ENCODE measurements at places on chromosomes 4 and X. TPM values are rescaled to one million over a fixed set of nuclear protein-coding genes. Genes with fewer than 3 reads are reported as not detected.

- H3K27me3 ChIP-seq, result no peaks in the 10 kb centered on the region
- H3K27ac ChIP-seq, result no peak overlapping the region
- peaks cover 36% of the 10 kb centered on the region for H3K36me3 ChIP-seq
- no peak for DNase-seq
- no peak overlapping the region for H3K4me3 ChIP-seq
Measured at GRCh38 chrX:2226906-2227656, 273.7 kb downstream of the DHRSX start.

- peaks cover 2% of the 10 kb centered on the region for H3K4me1 ChIP-seq
- no peak for DNase-seq
- no peaks in the 10 kb centered on the region for H3K36me3 ChIP-seq
- no peak overlapping the region for H3K4me3 ChIP-seq
Measured at GRCh38 chr4:53706422-53707032, 115.2 kb upstream of the LNX1 start.

- no peaks in the 10 kb centered on the region for H3K36me3 ChIP-seq
- H3K27ac ChIP-seq, result no peak overlapping the region
- H3K27me3 ChIP-seq, result no peaks in the 10 kb centered on the region
- DNase-seq, result no peak
- H3K4me3 ChIP-seq, result no peak overlapping the region
- no peaks in the 10 kb centered on the region for H3K4me1 ChIP-seq
Measured at GRCh38 chrX:100244681-100245080, 165.4 kb downstream of the PCDH19 start.

DNA sequence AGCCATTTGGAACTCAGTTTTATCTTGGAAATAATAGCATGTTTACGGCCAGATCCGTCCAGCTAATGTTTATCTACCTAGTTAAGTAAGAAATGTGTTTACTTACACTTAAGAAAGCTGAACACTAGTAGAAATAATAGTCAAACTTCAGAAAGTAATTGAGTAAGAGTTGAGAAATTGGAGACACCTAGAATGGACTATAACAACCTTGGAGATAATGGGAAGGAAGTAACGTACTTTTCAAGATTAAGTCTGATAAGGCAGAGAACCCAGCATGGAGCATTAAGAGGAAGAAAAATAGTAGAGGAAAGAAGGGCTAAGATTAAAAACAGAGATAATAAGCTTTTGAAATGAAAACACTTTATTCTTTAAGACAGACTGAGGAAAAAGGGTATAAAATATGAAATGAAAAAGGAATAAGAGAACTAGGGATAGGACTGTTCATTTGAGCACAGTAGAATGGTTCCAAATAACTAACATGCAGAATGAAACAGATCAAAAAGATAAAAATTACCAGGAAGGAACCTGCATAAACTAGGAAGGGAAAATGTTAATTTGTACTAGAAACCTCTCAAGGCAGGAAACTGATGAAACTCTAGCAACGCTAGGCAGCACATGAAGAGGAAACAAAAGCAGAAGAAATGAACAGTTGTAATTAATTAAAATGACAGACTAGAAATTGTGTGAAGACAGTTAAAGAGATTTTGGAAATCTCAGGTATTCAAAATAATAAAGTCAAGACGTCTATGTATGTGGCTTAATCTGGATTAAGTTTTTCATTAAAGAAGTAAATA lies 71.7 kb downstream of the FBXW7 start:
- no peaks in the 10 kb centered on the region for H3K27me3 ChIP-seq
- peaks cover 22% of the 10 kb centered on the region for H3K36me3 ChIP-seq
- H3K4me3 ChIP-seq, result no peak overlapping the region
- DNase-seq, result no peak
- H3K27ac ChIP-seq, result peak overlapping the region; percentile 70

DNA sequence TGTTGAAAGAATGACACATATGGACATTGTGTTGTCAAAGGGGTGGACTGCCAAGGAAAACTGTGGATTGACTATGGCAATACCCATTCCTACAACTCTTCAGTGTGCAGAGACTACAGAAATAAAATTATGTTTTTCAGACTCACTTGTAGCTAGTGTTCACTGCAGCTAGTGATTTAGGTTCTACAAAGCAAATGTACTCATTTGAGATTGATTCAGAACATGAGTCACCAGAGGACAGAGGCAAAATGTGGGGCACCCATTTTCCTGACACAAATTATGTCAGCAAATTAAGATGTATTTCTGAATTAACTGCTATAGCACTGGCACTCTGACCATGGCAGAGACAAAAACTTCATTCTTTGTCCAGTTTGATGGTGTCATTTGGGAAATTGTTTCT lies 40.7 kb downstream of the SPCS3 start:
- DNase-seq, result no peak
- H3K4me1 ChIP-seq, result peaks cover 7% of the 10 kb centered on the region
- H3K27me3 ChIP-seq, result no peaks in the 10 kb centered on the region
- no peak overlapping the region for H3K27ac ChIP-seq
- no peaks in the 10 kb centered on the region for H3K36me3 ChIP-seq

GRCh38 chr4:855880-856224 lies 29.9 kb upstream of the CPLX1 start:
- peaks cover 14% of the 10 kb centered on the region for H3K4me1 ChIP-seq
- peak overlapping the region; percentile 84 for H3K27ac ChIP-seq
- no peak for DNase-seq
- peaks cover 71% of the 10 kb centered on the region for H3K36me3 ChIP-seq
- H3K4me3 ChIP-seq, result no peak overlapping the region

GRCh38 chrX:47571215-47571614 lies 10.2 kb downstream of the ARAF start:
- DNase-seq, result no peak
- H3K36me3 ChIP-seq, result peaks cover 38% of the 10 kb centered on the region
- peaks cover 6% of the 10 kb centered on the region for H3K4me1 ChIP-seq

DNA sequence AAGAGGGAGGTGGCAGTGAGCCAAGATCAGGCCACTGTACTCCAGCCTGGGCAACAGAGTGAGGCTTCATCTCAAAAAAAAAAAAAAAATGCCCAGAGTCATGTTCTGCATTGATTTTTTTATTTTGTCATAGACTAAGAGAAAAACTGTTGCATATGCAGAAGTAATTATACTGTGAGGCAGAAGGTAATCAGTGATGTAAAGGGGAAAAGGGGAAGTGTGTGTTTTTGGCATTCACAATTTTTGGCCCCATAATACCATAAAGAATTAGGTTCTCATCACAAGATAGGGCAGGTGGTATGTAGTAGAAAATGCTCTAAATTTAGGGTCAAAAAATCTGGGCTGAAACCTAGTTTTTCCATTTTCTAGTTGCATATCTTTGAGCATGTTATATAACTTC lies 47.3 kb upstream of the GAB1 start:
- no peak for DNase-seq
- H3K4me3 ChIP-seq, result no peak overlapping the region
- peaks cover 3% of the 10 kb centered on the region for H3K27me3 ChIP-seq
- H3K4me1 ChIP-seq, result no peaks in the 10 kb centered on the region
- H3K27ac ChIP-seq, result no peak overlapping the region
- no peaks in the 10 kb centered on the region for H3K36me3 ChIP-seq

- peaks cover 13% of the 10 kb centered on the region for H3K4me1 ChIP-seq
- H3K4me3 ChIP-seq, result peak overlapping the region; percentile 74
- DNase-seq, result peak; percentile 64
- no peaks in the 10 kb centered on the region for H3K36me3 ChIP-seq
Measured at GRCh38 chr4:95549246-95550114, 707 bp upstream of the UNC5C start.

DNA sequence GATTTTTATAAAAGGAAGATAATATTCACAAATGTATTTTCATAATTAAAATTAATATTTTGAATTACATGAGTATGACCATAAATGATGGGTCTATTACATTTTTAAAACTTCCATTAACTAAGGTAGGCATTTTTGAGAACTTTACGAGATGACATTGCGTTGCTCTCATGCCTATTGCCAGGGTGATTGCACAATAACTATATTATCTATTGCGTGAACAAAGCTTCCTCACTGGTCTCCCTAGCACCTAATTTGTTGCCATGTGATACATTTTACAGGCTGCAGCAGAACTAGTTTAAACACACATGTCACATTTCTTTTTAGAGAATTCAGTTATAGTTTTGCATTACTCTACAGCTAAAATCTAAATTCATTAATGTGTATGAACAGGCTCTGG lies 289.7 kb upstream of the GRID2 start:
- H3K27ac ChIP-seq, result no peak overlapping the region
- H3K4me3 ChIP-seq, result no peak overlapping the region
- no peaks in the 10 kb centered on the region for H3K4me1 ChIP-seq
- no peak for DNase-seq

Gene GAGE1
- not detected for total RNA-seq

All from activated CD8-positive, alpha-beta memory T cell treated with anti-CD3 and anti-CD28 coated beads, Interleukin-2, amount 10 ng/mL, durations not matched to agents 7 days and 5 days (primary cell).